Stimulated activated naive CD8-positive, alpha-beta T cell treated with anti-CD3 and anti-CD28 coated beads, Interleukin-15, amount 100 ng/mL, for 72 hours (primary cell): ENCODE measurements at places on chromosomes 11 and 22.

DNA sequence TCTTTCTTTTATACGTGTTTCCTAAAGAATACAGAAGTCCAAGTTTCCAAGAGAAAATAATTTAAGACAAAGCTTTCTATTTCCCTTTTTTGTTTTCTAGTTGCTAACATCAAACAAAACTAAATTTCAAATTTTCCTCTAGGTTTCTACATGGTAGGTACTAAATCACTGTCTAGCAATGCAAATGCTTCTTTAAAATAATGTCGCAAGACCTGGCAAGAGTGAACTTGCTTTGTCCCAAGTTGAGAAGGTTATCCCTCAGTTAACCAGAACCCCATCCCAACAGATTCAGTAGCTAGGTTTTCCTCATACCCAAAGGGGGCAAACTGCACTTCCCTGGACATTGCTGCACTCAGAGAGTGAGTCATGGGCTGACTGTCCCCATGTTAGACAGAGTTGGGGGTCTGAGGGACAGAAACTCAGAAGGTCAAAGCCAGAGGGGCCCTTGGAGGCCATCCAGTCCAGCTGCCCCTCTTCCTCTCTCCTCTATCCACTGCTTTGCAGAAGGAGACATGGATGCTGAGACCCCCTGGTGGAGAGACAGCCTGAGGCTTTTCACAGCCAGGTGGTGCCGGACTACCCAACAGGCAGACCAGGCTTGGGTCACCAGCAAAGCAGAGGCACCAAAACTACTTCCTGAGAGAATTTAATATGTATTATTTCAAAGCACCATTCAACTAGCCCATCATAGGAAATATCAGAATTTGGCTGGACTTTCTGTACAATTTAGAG lies 23.1 kb downstream of the OR2AT4 start:
- DNase-seq: no peak

GRCh38 chr11:122691549-122692150 lies 36.1 kb downstream of the UBASH3B start:
- no peak for DNase-seq

GRCh38 chr11:2701898-2702434 lies 2.2 kb upstream of the KCNQ1OT1 start:
- no peak for DNase-seq

GRCh38 chr22:17824457-17824856 lies 50.2 kb upstream of the BID start:
- no peak for DNase-seq

- no peak for DNase-seq
Measured at GRCh38 chr22:46848197-46848596, 85.7 kb downstream of the TBC1D22A start.
